HCT116 (cell line): ENCODE measurements at places on chromosomes 7 and 10.

DNA sequence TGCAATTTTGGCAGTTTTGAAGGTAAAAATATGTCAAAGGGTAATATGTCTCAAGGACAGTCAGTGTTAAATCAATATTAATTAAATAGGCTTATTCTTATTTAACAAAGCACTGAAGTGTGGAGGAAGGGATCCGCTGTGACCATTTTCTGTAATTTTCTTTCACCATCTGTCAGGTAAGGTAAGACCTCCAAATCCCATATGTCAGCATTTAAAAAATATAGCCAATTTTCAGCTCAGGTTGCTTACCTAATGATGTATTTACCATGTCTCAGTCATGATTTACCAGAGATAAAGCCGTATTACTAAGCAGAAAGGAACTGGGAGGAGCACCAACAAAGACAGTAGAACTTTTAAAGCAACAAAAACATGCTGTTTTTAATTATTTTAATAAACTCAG, 683.9 kb downstream of the CCSER2 start:
- no peak for DNase-seq

- DNase-seq = no peak
Measured at GRCh38 chr10:70917635-70918034, 29.3 kb upstream of the PCBD1 start.

GRCh38 chr10:72573079-72573478, 52.8 kb downstream of the MICU1 start:
- DNase-seq = no peak

DNA sequence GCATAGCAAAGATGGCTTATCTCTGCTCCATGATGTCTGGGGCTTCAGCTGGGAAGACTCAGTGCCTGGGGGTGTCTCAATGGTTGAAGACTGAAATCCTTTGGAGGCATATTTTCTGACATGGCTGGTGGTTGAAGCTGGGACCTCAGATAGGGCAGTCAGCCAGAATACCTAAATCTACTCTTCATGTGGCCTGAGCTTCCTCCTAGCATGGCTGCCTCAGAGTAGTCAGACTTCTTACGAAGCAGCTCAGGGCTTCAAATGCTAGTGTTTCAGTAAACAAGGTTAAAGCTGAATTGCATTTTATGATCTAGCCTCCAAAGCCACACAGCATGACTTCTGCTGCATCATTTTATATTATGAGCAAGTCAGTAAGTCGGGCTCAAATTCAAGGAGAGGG, 2.6 kb upstream of the BRAF start:
- no peak for DNase-seq

- no peak for DNase-seq
Measured at GRCh38 chr10:70334526-70335245, 47.7 kb downstream of the LRRC20 start.

GRCh38 chr7:54823776-54824175, 64.8 kb upstream of the SEC61G start:
- no peak for DNase-seq

DNA sequence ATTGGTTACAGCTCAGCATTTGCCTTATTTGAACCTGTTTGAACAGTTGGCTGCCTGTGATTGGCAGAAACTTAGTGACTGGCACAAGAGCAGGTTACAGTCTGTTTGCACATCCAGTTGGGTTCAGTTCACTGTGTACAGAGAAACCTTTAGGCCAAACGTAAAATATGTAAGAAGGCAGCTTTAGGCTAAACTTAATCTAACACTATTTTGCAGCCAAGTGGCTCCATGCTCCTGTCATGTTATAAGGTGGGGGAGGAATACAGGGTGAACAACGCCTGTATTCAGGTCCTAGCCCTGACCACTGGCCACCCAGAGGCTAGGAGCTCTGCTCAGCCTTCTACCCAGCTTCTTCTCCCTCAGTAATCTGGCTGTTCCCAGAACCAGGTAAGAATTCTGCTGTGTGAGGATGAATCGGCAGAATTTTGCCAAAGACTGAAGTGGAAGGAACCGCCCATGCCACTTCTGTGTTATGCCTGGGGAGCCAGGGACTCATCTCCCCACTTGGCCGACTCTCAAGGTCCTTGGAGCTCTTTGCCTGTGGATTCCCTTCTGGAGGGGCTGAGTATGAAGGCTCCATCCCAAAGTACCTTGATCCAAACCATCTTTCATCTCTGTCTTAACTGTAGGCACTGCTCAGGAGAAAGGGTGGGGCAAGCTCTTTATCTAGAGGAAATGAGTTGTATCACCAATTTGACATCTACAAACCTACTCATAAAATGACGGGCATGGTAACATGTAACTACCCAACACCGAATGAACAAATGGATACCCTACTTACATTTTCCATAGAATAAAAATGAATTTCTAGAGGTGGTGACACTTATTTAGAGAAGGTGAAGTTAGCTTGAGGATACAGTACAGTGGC, 164.4 kb upstream of the NAMPT start:
- DNase-seq = no peak
